ENCODE measurements at places on chromosomes 1 and 21. TPM values are rescaled to one million over a fixed set of nuclear protein-coding genes. Genes with fewer than 3 reads are reported as not detected.

Gene APOBEC4
- total RNA-seq, result not detected

Gene ASPM
- 7.6 TPM for total RNA-seq

DNA sequence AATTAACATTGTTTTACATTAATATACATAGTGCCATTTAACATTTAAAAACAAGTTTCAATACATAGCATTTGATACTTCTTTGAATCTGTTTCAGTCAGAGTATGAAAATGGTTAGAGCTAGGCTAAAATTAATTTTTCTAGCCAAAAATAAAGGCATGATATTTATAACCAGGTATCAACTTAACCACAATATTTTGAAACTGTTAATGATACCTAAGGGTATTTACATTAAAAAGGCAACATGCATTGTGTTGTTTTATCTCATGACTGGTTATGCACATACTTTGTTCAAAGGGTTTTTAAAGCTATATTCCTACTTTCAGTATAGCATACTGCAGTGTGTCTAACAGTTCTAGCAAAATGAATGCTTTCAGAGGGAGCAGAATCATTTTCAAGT, 130.0 kb downstream of the HS2ST1 start:
- H3K4me1 ChIP-seq, result no peaks in the 10 kb centered on the region
- no peak overlapping the region for H3K27ac ChIP-seq
- no peaks in the 10 kb centered on the region for H3K27me3 ChIP-seq

DNA sequence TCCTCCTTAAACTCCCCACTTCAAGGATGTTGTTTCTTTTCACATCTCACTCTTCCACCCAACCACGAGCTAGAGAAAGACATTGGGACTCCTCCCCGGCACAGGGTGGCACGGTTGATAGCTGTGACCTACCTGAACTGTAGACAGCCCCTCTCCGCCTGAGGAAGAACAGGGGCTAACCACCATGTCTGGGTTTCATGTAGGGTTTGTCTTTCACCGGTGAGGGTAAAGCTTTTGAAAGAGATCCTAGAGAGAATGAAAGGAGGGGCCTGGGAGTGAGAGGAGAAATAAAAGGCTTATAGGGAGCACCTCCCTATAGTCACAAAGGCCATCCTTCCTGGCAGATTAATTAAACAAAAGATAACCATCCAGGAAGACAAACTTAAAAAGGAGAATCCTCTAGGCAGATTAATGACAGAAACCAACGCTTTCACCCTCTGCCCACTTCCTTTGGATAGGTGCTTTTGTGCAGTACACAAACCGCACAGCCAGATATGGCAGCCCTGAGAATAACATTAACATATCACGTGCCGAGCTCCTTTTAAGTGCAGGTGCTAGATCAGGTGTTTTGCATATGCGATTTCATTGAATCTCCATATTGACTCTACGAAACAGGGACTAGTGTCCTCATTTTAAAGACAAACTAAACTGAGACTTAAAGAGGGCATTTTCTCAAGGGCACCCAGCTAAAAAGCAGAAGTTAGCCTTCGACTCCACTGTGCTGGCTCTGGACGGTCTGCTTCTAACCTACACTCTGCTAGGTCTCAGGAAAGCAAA, 178.1 kb upstream of the RUNX1 start:
- no peak overlapping the region for H3K27ac ChIP-seq
- DNase-seq, result no peak
- no peaks in the 10 kb centered on the region for H3K27me3 ChIP-seq
- no peak overlapping the region for H3K4me3 ChIP-seq
- H3K4me1 ChIP-seq, result peaks cover 8% of the 10 kb centered on the region

DNA sequence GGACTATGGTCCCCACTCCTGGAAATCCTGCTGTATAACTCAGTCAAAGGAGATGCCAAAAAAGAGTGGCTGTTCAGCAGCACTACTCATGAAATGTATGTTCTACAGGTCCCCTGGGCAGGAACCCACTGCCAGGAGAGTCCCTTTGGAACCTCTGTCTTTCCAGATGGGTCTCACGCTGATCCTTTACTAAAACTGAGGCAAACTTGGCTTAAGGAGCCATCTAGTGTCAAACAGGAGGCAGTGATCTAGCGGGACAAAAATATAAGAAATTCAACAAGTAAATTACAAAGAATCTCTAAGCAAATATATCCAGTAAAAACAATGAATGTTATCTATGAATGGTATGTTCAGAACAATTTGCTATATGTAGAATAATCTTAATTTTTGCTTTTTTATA, 80.5 kb upstream of the PRMT6 start:
- DNase-seq, result no peak
- H3K4me3 ChIP-seq, result no peak overlapping the region
- H3K27me3 ChIP-seq, result no peaks in the 10 kb centered on the region

Gene HAO2
- not detected for total RNA-seq

DNA sequence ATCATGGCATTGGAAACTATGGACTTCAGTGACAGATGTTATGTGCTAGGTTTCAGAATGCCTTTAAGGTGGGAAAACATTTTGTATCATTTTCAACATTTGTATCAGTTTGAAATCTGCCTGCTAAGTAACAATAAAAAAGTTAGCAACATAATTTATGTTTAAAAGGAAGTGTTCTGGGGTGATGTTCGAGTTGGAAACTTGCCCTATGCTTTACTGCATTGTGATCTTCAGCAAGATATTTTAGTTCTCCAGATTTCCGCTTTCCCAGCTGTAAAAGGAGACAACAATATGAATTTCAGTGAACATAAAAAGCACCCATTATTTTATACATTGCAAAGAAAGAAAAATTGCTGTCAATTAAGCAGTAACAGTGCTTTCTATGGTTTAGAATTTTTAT, 187.4 kb downstream of the DISC1 start:
- H3K27me3 ChIP-seq, result no peaks in the 10 kb centered on the region
- no peaks in the 10 kb centered on the region for H3K36me3 ChIP-seq
- no peak for DNase-seq
- H3K4me3 ChIP-seq, result no peak overlapping the region
- H3K4me1 ChIP-seq, result no peaks in the 10 kb centered on the region
- no peak overlapping the region for H3K27ac ChIP-seq

Data from stomach (tissue), 19 donors.